ENCODE measurements at places on chromosomes 3 and 15.

DNA sequence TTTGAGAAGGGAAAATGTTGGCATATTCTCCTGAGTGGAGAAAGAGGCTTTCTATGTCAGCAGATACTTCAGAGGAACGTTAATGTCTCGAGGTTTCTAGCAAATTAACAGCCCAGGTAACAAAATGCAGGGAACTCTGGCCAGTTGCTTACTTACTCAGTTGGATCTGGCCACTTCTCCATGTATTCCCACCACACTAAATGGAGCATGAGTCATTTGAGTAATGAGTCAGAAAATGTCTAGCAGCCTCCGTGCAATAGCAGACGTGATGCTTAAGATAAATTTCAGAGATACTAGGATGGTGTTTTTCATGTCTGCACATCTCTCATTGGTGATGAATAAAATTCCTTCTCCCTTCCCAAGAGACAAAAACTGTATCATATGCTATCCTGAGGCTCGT is 671.5 kb downstream of the FHIT start:
- no peak for DNase-seq

GRCh38 chr3:60294181-60294580 is 957.1 kb downstream of the FHIT start:
- no peak for DNase-seq

DNA sequence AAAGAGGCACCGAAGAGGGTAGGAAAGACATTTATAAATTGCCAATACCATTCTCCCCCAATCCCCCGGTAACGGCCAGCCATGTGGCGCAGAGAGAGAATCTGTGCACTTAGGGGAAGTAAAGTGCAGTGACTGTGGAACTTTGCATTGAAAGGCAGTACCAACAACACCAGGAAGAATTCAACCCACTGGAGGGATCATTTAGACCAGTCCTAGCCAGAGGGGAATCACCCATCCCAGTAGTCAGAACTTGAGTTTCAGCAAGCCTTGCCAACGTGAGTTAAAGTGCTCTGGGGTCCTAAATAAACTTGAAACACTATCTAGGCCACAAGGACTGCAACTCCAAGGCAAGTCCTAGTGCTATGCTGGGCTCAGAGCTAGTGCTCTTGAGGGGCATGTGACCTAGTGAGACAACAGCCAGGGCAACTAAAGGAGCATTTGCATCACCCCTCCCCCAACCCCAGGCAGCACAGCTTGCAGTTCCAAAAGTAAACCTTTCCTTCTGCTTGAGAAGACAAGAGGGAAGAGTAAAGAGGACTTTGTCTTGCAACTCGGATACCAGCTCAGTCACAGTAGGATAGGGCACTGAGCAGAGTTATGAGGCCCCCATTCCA is 15.0 kb downstream of the CEP70 start:
- peak; percentile 53 for DNase-seq

GRCh38 chr15:43903864-43904290 is 77.1 kb downstream of the WDR76 start:
- peak; percentile 63 for DNase-seq

- no peak for DNase-seq
These were observed 71.0 kb upstream of the ZBED2 start for GRCh38 chr3:111666041-111666735.

DNA sequence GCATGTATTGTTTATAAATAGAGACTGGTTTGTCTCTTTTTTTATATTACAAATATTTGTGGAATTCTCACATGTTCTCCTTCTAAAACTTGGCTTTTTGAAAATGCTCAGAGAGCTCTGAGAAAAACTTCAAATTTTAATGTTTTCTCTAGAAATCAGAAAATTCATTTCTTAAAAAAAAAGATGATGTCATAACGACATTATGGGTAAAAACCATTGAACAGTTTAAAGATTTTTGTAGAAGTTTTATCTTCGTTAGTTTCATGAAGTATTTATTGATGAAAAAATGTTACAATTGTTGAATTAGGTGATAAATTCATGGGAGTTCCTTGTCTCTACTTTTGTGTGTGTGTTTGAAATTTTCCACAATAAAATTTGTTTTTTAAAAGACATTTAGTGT is 81.3 kb downstream of the SATB1 start:
- DNase-seq, result no peak

DNA sequence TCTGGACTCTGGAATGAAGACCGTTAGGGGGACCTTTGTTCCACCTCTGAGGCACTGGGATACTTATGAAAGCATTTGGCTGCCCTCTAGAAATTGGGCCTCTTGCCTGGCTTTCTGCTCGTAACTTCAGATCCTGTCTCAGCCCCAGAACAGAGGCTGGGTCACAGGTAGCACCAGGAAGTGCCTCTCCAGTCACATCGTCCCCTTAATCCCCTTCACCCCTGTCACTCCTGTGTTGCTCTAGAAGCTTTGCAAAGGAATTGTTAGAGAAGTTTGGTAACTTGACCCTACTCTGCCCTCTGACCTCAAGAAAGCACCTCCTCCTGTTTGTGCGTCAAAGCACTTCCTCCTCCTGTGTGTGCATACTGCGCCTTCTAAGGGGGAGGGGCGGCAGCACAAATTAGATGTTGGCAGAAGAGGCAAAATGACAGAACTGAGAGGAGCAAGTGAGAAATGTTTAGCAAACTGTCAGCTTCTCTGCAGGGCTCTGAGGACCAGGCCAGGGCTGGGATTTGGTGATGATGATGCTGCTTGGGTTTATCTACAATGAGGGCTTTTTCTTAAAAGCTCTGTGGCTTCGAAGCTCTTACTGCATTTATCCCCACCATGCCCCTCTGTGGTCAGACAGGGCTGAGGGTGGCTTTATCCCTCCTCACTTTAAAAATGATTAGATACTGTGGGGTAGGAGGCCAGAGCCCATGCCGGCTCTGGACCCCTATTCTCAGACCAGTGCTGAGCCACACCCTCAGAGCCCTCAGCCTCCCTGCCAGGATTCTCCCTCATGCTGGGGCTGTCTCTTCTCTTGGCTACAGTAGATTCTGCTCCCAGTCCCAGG is 76.2 kb downstream of the LARS2 start:
- no peak for DNase-seq

DNA sequence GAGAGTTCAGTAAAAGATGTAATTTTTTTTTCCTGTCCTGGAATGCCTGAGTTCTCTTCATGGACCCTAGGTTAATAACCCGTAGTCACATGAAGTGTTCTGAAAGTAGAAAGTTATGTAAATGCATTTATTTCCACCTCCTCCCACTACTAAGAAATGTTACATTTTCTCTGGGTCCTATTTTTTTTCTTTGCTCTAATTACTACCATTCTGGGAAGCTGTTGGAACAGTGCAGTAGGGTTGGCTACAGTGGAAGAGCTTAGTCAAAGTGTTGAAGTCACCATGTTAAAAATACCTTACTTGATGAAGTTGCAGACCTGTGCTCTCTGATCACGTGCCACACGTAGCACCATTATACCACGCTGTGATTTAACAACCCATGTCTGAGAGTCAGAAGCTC is 153.8 kb upstream of the TSC22D2 start:
- DNase-seq, result no peak

DNA sequence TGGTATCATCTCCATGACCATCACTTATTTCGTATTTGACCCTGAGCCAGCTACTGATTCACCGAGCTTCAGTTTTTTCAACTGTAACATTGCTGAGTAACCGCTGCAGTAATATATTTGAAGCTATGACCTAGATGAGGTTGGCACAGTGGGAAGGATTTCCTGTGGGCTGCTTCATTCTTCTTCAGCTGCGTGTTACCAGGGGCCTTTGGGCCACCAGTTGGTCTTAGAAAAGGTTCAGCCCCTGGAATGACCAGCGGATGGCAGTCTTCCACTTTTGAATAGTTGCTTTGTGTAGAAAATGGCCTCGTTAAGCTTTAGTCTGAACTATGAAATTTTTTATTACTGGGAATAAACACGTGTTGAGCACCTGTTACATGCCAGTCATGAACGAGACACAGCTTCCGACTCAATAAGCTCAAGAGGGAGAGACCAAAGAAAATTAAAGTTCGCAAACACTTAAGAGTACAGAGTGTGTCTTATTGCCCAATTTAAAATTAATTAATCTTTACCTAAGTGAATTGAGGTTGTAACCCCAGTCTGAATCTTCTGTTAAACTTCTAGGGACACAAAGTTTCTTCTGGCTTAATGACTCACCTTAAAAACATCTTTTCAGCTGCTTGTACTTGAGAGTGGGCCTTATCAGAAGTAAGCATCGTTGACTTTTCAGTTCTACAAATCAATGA is 57.6 kb upstream of the NR2E3 start:
- DNase-seq, result peak; percentile 9

- no peak for DNase-seq
These were observed 33.3 kb downstream of the TFDP2 start for GRCh38 chr3:142115867-142116668.

GRCh38 chr3:38950581-38950980 is 101.2 kb downstream of the SCN11A start:
- no peak for DNase-seq

DNA sequence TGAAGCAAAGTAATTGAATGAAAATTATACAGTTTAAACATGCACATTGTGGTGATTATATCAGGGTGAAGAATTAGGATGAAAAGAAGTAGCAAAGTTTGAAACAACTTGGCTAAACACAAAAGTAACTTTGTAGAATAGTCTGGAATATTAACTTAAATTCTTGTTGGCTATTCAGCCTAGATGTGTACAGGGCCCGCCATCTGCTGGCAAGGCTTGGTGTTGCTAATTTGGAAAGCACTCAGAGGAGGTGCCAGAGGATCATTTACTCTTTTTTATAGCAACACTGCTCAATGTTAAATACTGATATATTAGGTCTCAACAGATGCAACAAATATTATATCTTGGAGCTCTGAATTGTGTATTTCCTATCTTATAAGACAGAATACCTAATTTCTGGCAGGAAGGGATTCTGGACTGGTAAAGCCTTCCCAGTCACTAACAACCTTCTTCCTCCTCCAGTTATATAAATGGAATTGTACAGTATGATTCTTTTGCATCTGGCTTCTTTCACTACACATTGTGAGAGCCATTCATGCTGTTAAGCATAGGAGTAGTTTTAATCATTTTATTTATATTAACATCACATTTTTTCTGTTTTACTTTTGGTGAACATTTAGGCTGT is 36.1 kb downstream of the TTC23 start:
- DNase-seq, result peak; percentile 68

DNA sequence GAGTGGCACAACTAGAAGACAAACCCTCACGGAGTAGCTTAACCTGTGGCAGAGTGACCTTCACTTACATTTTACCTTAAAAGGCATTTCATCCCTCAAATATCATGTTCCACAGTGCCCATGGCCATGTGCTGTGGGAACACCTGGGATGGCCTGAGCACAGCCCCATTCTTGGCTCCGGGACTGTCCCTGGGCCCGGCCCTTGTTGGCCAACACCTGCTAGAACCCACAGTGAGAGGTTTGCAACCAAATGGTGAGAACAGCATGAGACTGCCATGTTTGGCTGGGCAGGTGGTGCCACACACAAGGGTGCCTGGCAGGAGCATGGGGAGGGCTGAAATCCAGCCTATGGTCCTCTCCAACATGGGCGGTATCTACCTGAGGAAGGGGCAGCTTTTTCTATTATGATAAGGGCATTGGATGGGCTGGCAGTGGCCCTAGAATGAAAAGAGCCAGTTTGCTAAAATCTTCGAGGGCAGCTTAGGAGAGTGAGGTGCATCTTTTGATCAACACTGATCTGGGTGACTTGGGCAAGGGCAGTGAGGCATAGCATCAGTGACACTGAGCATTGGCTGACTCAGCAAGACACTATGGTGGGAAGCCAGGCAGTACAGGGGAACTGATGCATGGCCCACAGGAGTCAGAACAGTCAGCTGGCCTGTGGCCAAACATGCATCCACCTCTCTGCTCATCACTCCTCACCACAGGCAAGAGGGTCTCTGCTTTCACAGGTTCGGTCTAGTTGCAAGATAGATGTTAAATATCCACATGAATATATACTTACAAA is 53.9 kb downstream of the SYNM start:
- no peak for DNase-seq

Measured in MM.1S (cell line).